Natural killer cell treated with Interleukin-12 subunit alpha and Interleukin-12 subunit beta and Interleukin-15 and Interleukin-18, amount 100 ng/mL, for 72 hours (primary cell): ENCODE measurements at places on chromosomes 12 and 14.

DNA sequence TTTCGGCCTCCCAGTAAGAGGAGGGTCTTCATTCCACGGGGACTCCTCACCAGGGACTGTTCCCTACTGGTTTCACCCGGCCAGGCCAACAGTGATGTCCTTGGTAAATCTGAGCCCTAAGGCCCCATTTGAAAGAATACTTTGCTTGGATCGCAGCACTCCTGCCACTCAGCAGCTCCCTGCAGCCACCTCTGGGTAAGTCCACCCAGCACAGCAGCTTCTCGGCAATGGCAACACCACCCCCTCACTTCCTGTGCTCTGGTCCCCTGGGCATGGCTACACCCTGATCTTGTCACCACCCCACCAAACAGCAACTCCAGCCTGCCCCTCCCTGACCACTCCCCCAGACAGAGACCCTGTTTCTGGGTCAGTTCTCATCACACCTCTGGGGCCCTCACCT, 100.3 kb downstream of the SETD3 start:
- no peak for DNase-seq

DNA sequence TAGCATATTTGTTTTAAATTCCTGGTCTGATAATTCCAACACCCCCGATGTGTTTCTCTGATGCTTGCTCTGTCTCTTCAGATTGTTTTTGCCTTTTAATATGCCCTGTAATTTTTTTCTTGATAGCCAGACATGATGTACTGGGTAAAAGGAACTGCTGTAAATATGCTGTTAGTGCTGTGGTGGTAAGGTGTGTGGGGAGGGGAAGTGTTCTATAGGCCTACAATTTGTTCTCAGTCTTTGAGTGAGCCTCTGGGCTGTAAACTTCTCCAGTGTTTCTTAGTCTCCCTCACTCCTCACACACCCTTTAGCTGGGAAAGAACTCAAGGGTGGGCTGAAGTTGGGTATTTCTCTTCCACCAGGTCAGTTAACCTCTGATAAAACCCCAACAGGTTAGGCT, 147.0 kb upstream of the OR4E1 start:
- no peak for DNase-seq

DNA sequence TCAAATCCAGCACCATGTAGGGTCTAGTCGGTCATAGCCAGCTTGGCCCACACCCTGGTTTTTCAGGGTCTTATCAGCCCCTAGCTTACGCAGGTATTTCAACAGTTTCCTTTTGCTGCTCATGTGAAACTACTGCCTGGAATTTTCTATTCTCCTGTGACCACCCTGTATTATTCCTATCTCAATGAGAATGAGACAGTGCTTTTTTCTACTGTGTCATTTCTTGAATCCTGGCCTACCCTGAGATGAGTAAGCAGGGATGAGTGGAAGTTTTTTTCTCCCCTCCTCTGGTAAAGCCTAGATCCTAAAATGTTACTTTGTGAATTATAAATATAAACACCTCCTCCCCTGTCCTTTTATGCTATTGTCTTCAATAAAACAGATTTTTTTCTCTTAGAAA, 62.7 kb upstream of the ARID2 start:
- DNase-seq, result no peak

DNA sequence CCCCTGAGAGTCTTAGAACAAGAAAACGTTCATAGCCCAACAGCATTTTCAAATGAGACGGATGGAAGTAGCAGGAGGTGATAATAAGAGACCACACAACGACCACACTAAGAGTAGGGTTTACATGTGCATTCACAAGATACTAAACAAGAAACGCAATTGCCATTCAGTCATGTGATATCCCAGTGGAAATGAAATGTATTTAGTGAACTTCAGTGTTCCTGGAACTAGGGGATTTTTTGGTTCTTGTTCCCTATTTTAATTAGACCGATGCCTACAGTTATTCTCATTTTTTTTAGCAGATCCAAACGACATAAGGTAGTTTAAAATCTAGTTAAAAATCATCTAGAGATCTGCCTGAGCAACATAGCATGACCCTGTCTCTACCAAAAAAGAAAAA, 150.0 kb downstream of the GPR65 start:
- DNase-seq, result no peak

DNA sequence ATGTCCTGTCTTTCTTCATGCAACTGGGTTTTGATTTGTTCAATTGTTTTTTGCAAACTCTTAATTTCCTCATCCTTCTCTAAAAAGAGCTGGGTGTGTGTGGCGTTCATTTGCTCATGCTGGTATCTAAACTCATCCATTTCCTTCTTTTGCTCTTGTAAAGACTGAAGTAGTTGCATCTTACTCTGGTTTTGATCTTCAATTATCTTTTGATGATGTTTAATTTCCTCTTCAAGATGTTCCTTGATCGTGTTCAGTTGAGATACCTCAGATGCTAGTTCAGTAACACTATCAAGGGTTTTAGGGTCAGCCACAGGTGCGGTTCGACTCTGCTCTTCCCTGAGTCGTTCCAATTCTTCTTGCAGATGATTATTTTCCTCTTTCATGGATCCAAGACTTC, 34.8 kb downstream of the TRIP11 start:
- DNase-seq, result no peak

GRCh38 chr12:23222801-23223200, 597.8 kb downstream of the ETNK1 start:
- DNase-seq, result no peak
